CD14-positive monocyte (primary cell): ENCODE measurements at places on chromosomes 12 and 14. TPM values are rescaled to one million over a fixed set of nuclear protein-coding genes. Genes with fewer than 3 reads are reported as not detected.

GRCh38 chr12:124211753-124212152 is 83.1 kb upstream of the RFLNA start:
- no peak for DNase-seq

- peak; percentile 46 for DNase-seq
Observed at GRCh38 chr12:1594006-1594260, 448 bp downstream of the FBXL14 start.

DNA sequence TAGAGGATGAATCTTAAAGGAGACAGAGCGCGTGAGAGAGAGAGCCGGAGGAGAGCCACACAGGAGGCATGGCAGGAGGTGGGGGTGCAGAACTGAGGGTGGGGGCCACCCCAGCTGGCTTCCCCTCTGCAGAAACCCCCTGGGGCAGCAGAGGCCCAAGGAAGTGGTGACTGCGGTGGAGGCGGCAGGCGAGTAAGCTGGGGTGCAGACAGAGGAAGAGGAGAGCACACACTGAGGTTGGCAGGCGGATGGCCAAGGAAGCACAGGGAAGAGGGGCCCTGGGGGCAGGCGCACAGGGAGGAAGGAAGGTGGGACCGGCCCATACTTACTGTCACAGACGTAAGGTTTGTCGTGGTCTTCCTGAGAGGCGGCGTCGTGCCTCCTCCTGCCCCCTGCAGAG is 179.8 kb downstream of the DPF3 start:
- DNase-seq: no peak

The CCDC197 gene
- polyA plus RNA-seq: not detected

DNA sequence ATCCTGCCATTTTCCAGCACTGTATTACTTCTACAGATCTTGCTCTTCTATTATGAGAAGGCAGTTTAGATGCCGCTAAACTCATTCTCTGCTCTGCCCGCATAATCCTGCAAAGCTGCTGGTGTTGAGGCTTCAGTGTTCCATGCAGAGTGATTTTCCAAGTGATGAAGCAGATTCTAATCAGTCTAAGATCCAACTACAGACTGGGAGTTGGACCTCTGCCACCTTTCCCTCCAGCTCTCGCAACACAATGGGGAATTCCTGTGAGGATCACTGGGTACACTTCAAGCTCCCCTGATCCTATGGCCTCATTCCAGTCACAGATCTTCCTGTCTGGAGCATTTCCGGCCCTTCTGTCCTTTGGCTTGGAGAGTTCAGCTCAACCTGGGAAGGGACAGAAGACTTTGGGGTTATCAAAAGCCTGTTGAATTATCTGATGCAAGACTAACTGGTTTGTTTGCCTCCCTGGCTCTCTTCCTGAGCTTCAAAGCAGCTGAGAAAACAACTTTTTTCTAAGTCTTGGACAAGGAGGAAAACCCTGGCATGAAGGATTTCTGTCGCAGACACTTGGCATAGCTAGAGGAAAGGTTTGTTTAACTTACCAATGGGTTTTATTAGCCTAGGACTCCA is 333.9 kb downstream of the ZFP36L1 start:
- DNase-seq: no peak

- no peak for DNase-seq
Observed at GRCh38 chr14:64612021-64612380, 62.2 kb downstream of the PPP1R36 start.

The CEBPE gene
- polyA plus RNA-seq: 1.5 and 2.9 TPM in 2 replicates

- DNase-seq: peak; percentile 77
Observed at GRCh38 chr14:87995500-87996290, 2.7 kb upstream of the GALC start.

The NYNRIN gene
- polyA plus RNA-seq: 0.28 and 0.84 TPM in 2 replicates

- DNase-seq: no peak
Observed at GRCh38 chr12:8958066-8958465, 8.6 kb upstream of the M6PR start.

The PAN2 gene
- 52.4 and 120 TPM in 2 replicates for polyA plus RNA-seq

GRCh38 chr12:69936766-69937165 is 111.7 kb downstream of the MYRFL start:
- no peak for DNase-seq

- no peak for DNase-seq
Observed at GRCh38 chr14:24378981-24379906, 11.3 kb downstream of the NFATC4 start.
